ENCODE measurements at places on chromosomes 11 and 22. TPM values are rescaled to one million over a fixed set of nuclear protein-coding genes. Genes with fewer than 3 reads are reported as not detected.

The USP2 gene
- 0.96 TPM for total RNA-seq

The RAG1 gene
- total RNA-seq = 1.7 TPM

The OR52A1 gene
- total RNA-seq = under 0.01 TPM

The RFPL2 gene
- total RNA-seq = not detected

The C22orf31 gene
- total RNA-seq = not detected

The RTN4R gene
- 4.9 TPM for total RNA-seq

The APOL1 gene
- 7.2 TPM for total RNA-seq

The P2RY2 gene
- total RNA-seq = 19.8 TPM

The CECR2 gene
- under 0.01 TPM for total RNA-seq
